CD4-positive, alpha-beta T cell treated with Interleukin-10 for 1 hour (primary cell): ENCODE measurements at places on chromosomes 1 and 21.

GRCh38 chr1:27004471-27005165 is 8.0 kb downstream of the TENT5B start:
- no peak for DNase-seq

- DNase-seq, result no peak
These were observed 6.2 kb downstream of the DUSP23 start for GRCh38 chr1:159786966-159787365.

GRCh38 chr21:46060596-46061061 is 37.3 kb upstream of the COL6A2 start:
- no peak for DNase-seq

DNA sequence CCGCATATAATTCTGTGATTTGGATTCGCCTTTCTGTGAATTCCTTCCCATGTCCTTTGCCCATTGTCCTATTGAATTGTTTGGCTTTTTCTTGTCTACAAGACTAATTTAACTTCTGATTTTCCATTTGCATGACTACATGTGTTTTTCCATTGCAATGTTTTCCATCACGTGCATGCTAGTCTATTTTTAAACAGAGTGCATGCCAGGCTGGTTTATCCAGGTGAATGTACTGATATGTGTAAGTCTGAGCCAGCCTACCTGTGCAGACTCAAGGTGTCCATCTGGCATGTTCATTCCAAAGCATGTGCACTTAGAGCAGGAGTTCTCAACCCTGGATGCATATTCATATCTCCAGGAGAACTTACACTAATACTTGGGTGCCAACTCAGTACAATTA is 59.7 kb downstream of the INAVA start:
- no peak for DNase-seq

DNA sequence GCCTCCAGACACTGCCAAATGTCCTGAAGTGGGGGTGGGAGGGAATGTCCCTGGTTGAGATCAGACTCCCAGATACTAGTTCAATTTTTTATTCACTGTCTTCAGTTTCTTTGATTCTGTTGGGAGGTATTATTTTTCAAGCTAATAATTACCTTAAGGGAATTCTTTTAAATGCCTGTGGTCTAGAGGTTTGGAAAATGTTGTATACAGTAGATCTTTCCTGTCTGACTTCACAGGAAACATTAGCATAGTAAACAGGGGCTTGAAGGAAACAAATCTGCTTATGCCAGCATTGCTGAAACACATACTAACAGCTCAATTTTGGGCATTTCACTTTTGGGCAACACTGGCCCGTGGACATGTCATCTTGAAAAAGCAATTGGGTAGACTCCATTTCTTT is 84.3 kb upstream of the HP1BP3 start:
- DNase-seq, result no peak

GRCh38 chr1:88773540-88774150 is 89.6 kb downstream of the PKN2 start:
- no peak for DNase-seq

GRCh38 chr1:16180291-16180824 is 24.5 kb upstream of the EPHA2 start:
- DNase-seq, result no peak

GRCh38 chr1:1732381-1732780 is 8.2 kb upstream of the CDK11A start:
- no peak for DNase-seq

GRCh38 chr1:19204446-19205266 is 5.4 kb downstream of the UBR4 start:
- no peak for DNase-seq

- no peak for DNase-seq
These were observed 132.0 kb upstream of the ZC3H11B start for GRCh38 chr1:219744652-219745469.

GRCh38 chr1:200351826-200352549 is 57.8 kb downstream of the ZNF281 start:
- DNase-seq, result peak; percentile 29

DNA sequence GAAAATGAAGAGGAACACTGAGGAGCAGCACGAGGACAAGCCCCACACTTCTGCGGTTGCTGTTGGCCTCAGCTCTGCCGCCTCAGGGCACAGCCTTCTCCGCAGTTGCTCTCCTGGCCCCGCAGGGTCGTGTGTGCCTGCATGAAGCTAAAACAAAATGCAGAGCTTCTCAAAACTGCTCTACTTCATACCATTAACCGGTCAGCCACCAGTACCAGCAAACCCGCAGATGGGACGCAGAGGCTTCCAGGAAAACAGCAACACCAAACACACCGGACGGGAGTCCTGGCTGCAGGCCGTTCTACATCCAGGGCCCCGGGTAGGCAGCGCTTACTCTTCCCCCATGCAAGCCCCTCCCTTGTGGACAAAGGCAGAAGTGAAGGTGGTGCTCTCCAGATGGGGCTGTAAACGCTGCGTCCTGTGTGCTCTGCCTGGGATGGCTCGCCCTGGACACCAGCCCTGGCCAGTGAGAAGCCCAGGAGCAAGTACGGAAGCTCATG is 7.1 kb upstream of the C1orf159 start:
- DNase-seq, result no peak

GRCh38 chr1:41515131-41515678 is 30.7 kb upstream of the EDN2 start:
- no peak for DNase-seq

DNA sequence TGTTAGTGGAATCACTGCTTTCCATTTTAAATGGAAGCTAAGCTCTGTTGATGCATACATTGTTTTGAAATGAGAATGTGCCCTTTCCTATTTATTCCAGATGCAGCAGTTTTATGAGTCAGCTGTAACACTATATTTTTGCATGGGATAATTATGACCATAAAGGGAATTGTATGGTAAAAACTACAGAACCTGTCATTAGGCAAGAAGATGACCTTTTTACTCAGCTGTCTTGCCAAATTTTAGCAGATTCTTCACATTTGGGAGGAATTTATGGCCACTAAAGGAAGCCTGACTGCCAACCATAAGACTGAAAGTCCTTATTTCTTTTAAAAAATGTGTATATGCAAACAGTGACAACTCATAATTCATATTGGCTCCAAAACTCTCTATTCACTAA is 356.3 kb upstream of the PRMT6 start:
- no peak for DNase-seq

- no peak for DNase-seq
These were observed 483 bp downstream of the YBEY start for GRCh38 chr21:46286648-46287002.

DNA sequence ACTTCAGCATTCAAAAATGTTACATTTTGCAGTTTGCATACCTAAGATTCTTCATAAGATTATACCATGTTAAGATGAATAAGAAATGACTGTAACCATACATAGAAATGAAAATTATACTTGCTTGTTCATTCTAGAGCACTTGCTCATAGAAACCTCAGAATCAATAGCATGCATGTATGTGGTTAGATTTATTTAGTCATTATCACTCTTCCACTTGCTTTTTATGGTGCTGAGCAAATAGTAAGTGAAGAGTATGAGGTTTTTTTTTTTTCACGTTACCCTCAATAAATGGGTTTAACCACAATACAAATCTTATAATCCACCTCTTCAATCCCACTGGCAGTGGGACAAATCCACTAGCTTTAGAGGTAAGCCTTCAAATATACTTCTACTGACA is 84.7 kb downstream of the LRRC53 start:
- DNase-seq, result no peak
